ENCODE measurements at places on chromosomes 7 and 10.

- DNase-seq: no peak
Measured at GRCh38 chr7:131188367-131189339, 139.0 kb upstream of the MKLN1 start.

DNA sequence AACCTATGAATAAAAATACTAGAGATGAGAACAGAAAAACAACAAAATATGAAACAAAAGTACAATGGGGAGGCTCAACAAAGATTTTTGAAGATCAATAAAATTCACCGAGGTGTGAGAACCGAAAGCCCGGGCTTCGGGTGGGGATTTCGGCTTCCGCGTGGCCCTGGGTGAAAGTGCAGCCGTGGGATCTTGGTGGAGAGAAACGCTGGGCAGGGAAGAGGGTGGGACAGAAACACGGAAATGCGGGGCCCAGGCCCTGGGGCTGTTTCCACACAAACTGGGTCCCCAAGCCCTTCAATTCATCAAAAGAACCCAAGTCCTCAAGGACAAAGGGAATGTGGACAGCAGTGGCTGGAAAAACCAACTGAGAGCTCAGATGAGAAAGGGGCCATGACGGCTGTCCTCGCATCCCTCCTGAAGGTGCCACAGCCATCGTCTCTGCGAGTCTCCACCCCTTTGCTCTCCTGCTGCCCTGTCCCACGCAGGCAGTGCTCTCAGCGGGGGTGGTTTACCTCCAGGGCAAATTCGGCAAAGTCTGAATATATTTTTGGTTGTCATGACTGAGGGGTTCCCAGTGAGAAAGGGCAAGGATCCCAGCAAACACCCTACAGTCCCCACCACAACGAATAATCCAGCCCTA is 19.7 kb downstream of the FOXL3 start:
- DNase-seq: no peak

- DNase-seq: peak; percentile 80
Measured at GRCh38 chr7:150988230-150989226, 2.3 kb upstream of the NOS3 start.

DNA sequence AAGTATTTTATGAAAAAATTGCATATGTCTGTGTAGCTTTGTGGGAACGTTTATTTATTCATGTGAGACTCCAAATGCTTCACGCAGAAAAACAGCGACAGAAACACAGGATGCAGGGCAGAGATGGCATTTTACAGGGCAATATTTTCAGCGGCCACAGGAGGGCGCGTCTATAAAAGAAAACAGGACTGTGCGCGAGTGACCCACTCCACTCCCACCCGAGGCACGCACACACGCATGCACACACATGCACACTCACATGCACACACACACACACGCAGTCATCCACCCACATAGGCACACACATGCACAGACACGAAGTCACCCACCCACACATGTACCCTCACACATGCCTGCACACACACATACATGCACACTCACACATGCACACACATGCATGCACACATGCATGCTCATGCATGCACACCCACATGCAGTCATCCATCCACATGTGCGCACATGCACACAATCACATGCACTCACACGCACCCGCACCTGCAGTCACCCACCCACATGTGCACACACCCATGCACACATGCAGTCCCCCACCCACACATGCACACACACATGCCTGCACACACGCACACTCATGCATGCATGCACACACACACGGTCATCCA is 96.3 kb downstream of the DNAJB6 start:
- DNase-seq: peak; percentile 60

- DNase-seq: no peak
Measured at GRCh38 chr7:5177060-5177459, 13.0 kb upstream of the WIPI2 start.

DNA sequence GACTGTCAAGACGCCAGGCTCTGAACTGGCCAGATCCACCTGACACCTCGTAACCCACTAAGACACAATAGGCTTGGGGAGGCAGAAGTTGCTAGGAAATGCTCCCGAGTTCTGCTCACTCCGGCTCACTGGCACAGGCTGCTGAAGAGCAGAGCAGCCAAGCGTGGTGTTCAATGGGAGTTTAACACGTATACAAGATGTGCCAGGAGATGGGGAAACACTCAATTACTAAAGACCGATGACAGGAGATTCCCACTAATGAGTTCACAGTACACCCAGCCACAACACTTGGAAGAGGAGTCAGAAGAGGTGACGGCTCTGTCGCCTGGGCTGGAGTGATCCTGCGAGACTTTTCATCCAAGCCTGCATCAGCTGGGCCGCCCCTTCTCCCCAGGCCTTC is 303.4 kb downstream of the GFRA1 start:
- no peak for DNase-seq

DNA sequence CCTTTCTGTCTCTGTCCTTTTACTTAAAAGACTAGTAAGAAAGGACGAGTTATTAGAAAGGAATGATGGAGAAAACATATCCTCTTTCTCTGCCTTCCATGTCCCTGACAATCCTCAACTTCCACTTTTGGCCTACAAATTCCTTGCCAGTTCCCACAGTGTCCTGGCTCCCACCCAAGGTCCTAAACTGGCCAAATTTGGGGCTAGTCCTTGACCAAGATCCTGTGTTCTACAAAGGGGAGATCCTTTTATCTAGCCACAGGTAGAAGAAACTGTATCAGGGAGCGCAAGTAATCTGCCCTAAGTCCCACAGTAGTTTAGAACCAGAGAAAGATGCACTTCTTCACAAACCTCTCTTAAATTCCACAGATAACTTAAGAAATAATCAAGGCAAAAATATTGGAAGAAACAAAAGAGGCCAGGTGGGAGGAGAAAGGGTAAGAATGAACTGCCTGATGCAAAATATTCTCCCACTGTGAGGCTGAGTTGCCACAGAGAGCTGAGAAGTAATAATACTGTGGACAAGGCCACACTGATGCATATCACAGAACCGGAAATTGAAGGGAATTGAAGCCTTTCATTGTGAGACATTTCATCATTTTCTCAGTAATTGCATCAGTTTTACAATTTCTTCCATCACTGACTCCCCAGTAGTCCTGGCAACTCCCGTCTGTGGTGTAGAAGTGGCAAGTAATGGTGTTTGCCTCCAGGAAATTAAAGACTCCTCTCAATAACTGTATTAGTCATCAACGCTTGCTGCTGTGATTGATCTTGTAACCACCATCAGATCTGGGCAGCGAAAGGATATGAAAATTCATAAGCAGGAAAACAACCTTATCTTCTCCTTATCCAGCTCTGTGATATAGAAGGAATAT is 47.2 kb downstream of the DNAJC12 start:
- DNase-seq: no peak

- DNase-seq: no peak
Measured at GRCh38 chr10:10831085-10831484, 186.6 kb upstream of the CELF2 start.

- no peak for DNase-seq
Measured at GRCh38 chr10:127972751-127973357, 66.0 kb downstream of the PTPRE start.

- DNase-seq: no peak
Measured at GRCh38 chr7:78427209-78427608, 628.6 kb downstream of the PHTF2 start.

Measured in COR-L47 (cell line).